Activated CD4-positive, alpha-beta T cell treated with anti-CD3 and anti-CD28 coated beads, Interleukin-2, amount 50 U/mL, for 4 hours (primary cell): ENCODE measurements at places on chromosomes 1 and 21.

- no peak for DNase-seq
Observed at GRCh38 chr1:110986407-110986891, 22.7 kb upstream of the LRIF1 start.

DNA sequence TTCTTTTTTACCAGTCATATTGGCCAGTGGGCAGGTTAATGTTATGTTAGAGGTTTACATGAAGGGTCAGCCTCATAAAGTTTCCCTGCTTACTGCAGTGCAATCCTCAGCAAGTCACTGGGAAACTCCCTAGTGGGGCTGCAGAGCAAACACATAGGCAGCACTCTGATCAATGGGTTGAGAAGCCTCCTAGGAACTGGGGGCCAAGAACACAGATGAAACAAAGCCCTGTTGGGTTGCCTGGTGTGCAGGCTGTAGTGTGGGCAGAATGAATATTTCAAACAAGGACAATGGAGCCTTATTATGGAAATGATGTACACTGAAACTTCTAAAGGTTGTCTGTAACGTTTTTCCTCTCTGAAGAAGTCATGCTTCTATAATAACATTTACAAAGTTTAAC lies 431.6 kb upstream of the PTBP2 start:
- DNase-seq = no peak

- DNase-seq = no peak
Observed at GRCh38 chr1:172427191-172427590, 6.7 kb downstream of the C1orf105 start.

DNA sequence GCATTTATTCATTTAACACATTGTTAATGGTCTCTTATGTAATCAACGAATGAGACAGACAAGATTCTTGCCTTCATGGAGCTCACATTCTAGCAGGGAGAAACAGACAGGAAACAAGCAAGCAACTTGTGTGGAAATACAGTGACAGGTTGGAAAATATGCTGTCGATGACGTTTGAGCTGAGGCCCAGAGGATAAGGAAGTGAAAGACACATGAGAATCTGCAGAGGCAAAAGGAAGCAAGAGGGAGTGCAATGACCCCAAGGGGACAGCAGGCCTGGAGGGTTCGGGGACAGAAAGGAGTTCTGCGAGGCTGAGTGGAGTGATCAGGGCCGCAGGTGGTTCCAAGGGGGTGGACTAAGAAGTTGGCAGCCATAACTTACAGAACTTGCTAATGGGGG lies 60.6 kb upstream of the AKT3 start:
- DNase-seq = no peak

DNA sequence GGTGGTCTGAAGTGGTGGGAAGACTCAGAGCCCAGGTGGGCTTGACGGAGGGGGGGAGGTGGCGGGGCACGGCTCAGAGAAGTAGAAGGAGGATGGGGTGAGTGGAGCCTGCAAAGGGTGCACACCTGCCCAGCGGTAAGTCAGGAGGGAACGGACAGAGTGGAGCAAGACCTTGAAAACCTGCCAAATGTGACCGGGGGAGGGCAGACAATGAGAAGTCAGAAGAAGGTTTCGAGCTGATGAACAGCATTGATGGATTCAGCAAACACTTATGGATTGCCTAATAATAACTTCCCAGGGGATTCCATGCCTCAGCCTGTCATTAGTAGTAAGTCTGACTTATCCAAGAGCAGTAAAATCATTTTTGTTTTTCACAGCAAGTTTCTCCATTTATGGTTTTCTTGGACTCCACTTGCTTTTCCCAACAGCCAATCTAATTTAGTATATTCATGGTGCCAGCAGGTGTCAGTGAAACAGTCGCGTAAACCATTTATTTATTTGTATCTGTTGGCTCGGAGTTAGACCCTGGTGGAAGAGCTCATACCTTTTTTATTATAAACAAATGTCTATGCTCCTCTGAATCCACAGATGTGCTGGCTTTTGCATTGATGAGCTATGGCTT lies 279.1 kb downstream of the PCP4 start:
- no peak for DNase-seq

DNA sequence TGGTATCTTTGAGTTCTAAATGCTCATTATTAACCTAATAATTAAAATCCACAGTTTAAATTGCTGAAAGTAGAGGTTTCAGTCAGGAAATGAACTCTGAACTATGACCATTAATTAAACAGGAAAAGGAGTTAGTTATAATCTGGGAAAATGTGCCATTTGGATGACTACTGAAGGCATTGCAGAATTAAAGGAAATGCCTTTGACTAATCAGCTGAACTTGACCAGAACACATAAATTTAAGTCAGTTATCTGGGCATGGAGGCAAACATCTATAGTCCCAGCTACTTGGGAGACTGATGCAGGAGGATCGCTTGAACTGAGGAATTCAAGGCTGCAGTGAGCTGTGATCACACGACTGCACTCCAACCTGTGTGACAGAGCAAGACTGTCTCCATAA lies 31.9 kb downstream of the SLC44A5 start:
- no peak for DNase-seq

GRCh38 chr1:18653367-18653766 lies 22.7 kb downstream of the PAX7 start:
- no peak for DNase-seq

DNA sequence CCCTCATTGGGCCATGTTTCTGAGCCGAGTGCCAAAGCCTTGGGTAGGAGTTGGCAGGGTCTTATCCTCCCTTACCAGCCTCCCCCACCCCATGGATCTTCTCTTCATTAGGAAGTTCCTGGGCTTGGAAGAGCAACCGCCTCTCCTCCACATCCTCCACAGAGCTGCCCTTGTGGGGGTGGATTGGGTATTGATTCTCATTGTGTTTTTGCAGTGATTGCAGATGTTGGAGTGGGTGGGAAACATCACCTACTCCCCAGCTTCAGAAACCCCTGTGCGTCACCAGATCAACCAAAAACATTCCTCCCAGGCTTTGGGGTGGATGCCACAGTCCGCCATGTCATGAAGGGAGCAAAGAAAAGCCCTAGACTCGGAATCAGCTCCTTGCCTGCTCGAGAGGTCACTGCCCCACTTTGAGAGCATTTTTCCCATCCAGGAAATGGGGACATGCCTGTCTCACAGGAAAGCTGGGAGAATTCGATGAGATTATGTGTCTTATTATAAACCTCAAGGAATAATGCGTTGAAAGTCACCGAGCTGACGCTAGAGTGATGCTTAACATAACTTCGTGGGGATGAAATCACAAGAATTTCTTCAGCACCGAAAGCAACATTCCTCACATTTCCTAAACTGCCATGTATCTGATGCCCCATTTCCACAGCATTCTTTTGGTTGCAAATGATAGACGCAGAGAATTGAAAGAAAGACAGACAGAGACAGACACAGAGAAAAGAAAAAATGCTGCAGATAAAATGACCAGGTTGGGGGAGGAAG lies 44.7 kb upstream of the ZBTB40 start:
- no peak for DNase-seq

- no peak for DNase-seq
Observed at GRCh38 chr1:116125758-116126157, 14.6 kb downstream of the MAB21L3 start.

DNA sequence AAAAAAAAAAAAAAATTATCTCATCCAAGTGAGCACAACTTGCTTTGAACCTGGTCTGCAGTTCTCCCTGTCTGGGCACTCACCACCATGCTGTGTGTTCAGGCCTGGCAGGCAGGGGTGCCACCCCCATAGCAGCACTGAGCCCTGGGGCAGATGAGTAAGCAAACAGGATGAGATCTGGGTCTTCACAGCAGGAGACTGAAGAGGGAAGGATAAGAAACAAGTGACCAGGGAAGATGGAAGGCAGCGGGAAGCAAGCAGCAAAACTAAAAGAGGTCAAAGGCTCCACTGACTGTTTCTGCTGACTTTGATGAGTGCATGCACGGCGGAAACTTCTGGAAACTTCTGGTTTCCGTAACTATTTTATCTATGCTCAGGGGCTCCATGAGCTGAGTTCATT lies 133.5 kb upstream of the SOD1 start:
- DNase-seq = no peak

DNA sequence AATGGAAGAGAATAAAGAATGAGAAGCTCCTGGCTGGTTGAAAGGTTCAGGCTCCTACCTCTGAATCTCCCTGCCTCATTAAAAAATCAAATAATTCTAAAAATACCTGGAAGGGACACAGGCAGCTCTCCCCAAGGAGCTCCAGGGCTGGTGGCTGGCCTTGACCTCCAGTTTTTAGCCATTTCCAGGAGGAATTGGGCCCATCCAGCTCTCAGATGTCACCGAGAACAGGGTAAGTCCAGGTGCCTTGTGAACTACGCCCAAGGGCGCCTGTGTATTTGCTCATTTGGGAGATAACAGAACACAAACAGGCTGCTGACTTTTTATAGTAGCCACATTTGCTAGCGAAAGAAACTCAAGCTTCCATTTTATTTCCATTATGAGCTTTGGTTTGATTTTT lies 321.0 kb upstream of the C1orf174 start:
- no peak for DNase-seq

DNA sequence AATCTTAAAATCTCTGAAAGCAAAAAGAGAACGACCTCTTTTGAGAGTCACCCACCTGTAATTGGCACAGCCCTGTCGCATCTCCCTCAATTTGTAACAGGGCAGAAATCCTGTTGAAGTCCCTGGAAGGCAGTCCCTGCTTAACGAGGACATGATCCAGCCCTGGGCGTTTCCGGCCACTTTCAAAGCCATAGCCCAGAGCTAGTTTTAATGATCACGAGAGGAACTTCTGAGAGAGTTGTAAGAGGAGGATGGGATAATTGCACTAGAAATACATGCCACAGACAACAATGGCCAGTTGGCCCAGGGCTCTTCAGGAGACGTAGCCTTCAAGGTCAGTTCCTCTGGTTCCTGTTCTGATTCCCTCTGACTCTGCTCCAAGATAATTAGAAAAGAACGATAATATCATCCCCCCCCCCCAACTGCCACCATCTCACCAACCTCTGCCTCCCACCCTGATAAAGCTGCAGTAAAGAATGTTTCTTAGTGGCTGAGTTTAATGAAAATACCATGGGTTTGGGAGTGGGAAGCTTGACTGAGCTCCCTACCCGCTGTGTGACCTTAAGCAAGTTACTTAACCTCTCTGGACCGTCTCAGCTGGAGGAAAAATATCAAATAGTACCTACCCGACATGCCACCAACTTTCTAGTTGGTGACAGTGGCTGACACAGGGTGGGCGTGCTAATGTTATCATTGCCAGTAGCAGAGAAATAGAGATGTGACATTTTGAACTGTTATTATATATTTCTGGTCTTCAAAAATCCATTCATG lies 140.0 kb downstream of the OMA1 start:
- DNase-seq = no peak

DNA sequence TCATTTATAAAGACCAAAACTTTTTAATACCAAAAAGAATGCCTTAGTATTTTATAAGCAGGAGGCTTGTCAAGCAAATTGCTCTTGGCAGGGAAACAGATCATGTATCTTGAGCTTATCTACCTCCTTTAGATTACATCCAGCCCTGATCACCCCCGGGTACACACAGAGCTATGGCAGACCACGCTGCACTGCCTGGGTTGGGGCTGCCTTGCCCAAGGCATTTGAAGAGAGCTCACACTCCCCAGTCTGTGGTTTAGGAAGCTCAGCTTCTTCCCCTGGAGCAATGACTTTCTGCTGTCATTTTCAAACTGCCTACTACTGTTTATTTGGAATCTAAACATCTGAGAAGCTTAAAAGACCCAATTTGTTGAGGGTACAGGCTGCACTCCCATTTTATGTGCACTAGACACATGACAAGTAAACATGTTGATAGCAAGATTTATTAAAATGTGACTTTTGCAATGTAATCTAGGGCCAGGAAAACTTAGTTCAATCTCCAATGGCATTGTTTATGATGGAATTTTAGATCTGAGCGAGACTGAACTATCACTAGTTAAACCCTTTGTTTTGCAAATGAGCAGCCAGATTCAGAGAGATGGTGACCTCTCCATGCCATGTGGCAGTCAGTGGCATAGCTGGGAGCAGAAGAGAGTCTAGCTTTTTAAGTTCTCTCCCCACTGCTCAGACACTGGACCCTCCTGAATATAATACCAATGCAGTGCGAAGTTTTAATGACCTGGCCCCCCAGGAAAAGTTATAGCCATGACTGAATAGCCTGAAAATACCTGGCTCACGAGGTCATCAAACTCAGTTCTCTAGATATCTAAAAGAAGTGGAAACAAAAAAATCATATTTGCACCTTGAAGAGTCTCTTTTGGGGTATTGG lies 214.9 kb downstream of the HLX start:
- DNase-seq = no peak

DNA sequence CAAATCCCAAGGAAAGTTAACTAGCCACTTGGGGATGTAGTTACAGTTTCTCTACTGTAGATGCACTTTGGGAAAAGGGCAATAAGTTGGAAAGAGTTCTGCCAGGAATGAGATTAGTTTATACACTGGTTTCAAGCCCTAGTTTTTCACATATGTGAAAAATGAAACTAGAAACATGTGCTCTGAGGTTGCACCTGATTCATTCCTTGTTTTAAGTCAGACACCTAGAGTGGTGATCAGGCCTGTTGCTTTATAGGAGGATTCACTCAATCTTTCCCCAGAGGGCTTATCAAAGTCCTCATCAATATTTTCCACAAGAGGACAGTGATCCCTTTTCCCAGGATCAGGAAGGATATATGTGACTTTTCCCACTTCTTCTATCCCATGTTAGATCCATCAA lies 515.9 kb upstream of the PKN2 start:
- DNase-seq = no peak

DNA sequence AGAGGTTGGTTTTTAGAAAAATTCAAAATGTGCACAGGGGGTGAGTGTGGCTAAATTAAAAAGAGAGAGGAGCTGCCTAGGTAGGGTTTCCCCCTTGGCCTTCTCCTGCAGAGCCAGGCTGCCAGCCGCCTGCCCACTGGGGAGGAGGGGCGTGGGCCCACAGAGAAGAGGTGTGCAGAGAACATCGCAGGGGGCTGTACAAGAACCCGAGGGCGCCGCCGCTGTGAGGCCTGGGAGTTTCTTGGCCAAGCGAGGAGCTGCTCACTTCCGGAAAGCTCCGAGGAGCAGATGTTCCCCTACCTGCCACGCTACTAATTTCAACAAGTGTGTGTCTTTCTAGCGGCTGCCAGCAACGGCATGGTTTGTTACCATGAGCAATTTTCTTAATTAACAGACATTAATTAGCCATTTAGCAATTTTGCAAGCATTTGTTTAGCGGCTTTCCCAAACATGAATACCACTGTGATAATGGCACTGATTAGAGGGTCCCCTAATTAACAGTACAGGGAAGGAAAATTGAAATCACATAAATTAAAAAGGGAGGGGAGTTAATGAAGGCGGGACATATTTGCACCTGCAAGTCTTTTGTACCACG lies 59.7 kb downstream of the MRPL37 start:
- DNase-seq = no peak
